ENCODE measurements at places on chromosomes 6 and 20.

GRCh38 chr6:159044899-159045727 lies at the start of gene TAGAP:
Gene TAGAP (minus strand): TSS chr6:159044991. CDS start chr6:159044146, 845 bp downstream.
- no peaks in the 10 kb centered on the region for H3K36me3 ChIP-seq
- no peak for DNase-seq
- no peak within 1 kb of the TSS for H3K4me3 ChIP-seq
- H3K4me1 ChIP-seq = no peaks in the 10 kb centered on the region
- no peaks in the 10 kb centered on the region for H3K27me3 ChIP-seq

DNA sequence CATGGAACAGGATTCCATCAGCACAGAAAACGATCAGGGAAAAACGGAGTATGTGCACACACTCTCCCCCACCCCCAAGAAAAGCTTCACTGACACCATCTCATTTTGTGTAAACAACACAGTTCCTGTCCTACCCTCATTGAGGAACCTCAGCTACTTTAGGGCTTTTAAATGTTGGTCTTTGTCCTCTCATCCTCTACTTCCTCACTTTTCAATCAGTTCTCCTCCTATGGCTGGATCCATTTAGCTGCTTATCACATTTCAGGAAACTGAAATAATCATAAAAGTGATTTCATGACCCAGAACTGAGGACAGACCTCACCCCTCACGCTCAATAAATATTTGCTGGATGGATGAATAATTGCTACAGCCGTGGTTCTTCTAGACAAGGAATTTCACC lies 33.1 kb upstream of the PNRC1 start:
- DNase-seq = no peak
- H3K4me3 ChIP-seq = no peak overlapping the region
- no peaks in the 10 kb centered on the region for H3K27me3 ChIP-seq
- H3K36me3 ChIP-seq = no peaks in the 10 kb centered on the region
- H3K27ac ChIP-seq = no peak overlapping the region

GRCh38 chr20:9214685-9215084 lies 145.8 kb downstream of the PLCB4 start:
- H3K4me1 ChIP-seq = peaks cover 6% of the 10 kb centered on the region
- H3K4me3 ChIP-seq = no peak overlapping the region
- H3K27ac ChIP-seq = no peak overlapping the region
- H3K27me3 ChIP-seq = no peaks in the 10 kb centered on the region
- H3K36me3 ChIP-seq = no peaks in the 10 kb centered on the region

DNA sequence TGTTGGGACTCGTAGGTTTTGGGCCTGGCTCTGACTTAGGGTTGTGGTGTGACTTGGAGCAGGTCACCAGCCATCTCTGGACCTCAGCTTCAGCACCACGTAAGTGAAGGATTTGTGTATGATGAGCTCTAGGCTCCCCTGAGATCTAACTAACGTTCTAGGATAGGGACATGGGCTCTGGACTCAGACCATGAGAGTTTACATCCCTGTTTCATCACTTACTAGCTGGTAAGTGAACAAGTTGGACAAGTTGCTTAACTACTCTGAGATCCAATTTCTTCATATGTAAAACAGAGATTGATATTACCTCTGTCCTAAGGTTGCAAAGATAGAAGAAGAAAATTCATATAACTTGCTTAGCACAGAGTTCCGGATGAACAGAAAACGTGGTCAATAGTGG lies 20.3 kb upstream of the PNPLA1 start:
- DNase-seq = no peak
- no peak overlapping the region for H3K4me3 ChIP-seq
- no peaks in the 10 kb centered on the region for H3K27me3 ChIP-seq
- no peaks in the 10 kb centered on the region for H3K36me3 ChIP-seq
- H3K4me1 ChIP-seq = peaks cover 17% of the 10 kb centered on the region

GRCh38 chr6:116894669-116895068 lies 17.6 kb downstream of the RFX6 start:
- H3K27ac ChIP-seq = no peak overlapping the region
- H3K4me1 ChIP-seq = no peaks in the 10 kb centered on the region
- H3K4me3 ChIP-seq = no peak overlapping the region

- H3K27me3 ChIP-seq = no peaks in the 10 kb centered on the region
- no peaks in the 10 kb centered on the region for H3K4me1 ChIP-seq
- no peak within 1 kb of the TSS for H3K4me3 ChIP-seq
Observed at GRCh38 chr20:45206725-45207124, at the start of gene SEMG1. Gene SEMG1 (plus strand): TSS chr20:45207033. CDS start chr20:45207054, 21 bp downstream.

GRCh38 chr6:100946021-100946540 lies 65.0 kb upstream of the ASCC3 start:
- H3K4me3 ChIP-seq = no peak overlapping the region
- H3K36me3 ChIP-seq = no peaks in the 10 kb centered on the region
- H3K27ac ChIP-seq = no peak overlapping the region

DNA sequence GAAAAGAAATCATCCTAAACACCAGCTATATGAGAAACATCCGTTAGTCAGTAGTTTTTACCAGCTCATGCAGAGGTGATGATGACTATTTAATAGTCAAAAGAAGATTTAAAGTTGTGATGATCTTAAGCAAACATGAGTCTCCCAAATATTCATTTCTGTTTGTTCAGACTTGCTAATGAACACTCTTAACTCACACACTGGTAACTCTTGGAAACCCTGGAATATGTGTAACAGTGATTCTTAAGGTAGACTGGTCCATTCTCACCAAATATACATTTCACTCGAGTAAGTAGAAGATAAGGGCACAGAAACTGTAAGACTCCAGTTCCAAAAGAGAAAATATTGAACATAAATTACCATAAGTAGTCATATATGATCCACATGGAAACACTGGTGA lies 29.1 kb downstream of the RSPO3 start:
- H3K27me3 ChIP-seq = no peaks in the 10 kb centered on the region
- H3K27ac ChIP-seq = no peak overlapping the region
- DNase-seq = no peak

- no peak overlapping the region for H3K27ac ChIP-seq
- DNase-seq = no peak
Observed at GRCh38 chr6:79717989-79718388, 86.9 kb downstream of the SH3BGRL2 start.

DNA sequence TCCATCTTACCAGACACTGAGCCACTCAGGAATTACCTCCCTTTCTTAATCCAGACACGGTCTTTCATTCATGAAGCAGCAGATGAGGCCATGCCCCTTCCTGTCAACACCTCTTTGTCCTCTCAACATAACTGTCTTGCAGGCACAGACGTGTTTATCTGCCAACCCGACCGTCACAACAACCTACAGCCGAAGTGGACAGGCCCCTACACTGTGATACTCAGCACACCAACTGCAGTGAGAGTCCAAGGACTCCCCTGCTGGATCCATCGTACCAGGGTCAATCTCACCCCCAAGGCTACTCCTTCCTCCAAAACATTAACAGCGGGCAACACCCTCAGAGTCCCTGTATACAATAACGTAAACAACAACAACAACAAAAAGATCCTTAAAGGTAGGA lies 30.6 kb upstream of the ULBP3 start:
- no peak overlapping the region for H3K4me3 ChIP-seq
- no peak for DNase-seq
- H3K4me1 ChIP-seq = no peaks in the 10 kb centered on the region
- H3K36me3 ChIP-seq = no peaks in the 10 kb centered on the region

DNA sequence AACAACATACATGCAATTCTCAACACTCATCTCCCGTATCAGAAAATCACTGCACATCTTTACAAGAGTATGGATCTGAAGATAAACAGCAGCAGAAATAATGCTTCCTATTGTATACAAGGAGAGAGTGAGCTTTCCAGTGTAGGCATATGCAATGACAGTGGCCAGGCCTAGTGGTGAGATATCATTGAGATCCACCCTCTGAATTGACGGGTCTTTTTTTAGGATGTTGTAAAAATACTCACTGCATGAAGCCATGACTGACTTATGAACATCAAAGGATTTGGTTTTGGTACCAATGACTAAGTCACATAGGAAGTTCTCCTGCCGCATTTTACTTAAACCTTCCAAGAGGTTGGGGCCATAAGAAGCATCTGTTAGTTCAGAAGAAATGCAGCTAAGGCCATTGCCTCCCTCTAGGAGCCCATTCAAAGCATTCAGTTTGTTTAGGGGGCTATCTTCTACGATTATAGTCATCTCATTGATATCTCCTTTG lies 10.8 kb downstream of the KLHL31 start:
- H3K36me3 ChIP-seq = no peaks in the 10 kb centered on the region
- H3K4me3 ChIP-seq = no peak overlapping the region
- no peak for DNase-seq
- H3K4me1 ChIP-seq = no peaks in the 10 kb centered on the region

DNA sequence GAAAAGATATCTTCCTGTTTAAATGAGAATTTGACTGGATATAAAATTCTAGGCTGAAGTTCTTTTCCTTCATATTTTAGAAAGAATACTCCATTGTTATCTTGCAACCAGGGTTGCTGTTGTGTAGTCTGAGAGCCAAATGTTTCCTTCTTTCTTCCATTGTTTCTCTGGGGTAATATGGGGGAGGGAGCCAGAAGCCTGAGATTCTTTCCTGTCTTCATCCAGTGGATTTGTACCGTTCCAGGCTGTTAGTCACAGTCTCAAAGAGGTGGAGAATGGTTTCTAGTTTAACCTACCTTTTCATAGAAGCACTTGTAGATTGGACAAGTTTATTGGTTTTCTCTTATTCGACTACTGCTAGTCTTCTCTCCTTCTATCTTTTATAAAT lies 6.1 kb upstream of the ULBP3 start:
- DNase-seq = no peak
- peaks cover 2% of the 10 kb centered on the region for H3K27me3 ChIP-seq
- H3K27ac ChIP-seq = no peak overlapping the region
- H3K4me3 ChIP-seq = no peak overlapping the region

GRCh38 chr6:158624684-158625682 lies 19.6 kb downstream of the DYNLT1 start:
- no peaks in the 10 kb centered on the region for H3K27me3 ChIP-seq
- H3K27ac ChIP-seq = no peak overlapping the region

DNA sequence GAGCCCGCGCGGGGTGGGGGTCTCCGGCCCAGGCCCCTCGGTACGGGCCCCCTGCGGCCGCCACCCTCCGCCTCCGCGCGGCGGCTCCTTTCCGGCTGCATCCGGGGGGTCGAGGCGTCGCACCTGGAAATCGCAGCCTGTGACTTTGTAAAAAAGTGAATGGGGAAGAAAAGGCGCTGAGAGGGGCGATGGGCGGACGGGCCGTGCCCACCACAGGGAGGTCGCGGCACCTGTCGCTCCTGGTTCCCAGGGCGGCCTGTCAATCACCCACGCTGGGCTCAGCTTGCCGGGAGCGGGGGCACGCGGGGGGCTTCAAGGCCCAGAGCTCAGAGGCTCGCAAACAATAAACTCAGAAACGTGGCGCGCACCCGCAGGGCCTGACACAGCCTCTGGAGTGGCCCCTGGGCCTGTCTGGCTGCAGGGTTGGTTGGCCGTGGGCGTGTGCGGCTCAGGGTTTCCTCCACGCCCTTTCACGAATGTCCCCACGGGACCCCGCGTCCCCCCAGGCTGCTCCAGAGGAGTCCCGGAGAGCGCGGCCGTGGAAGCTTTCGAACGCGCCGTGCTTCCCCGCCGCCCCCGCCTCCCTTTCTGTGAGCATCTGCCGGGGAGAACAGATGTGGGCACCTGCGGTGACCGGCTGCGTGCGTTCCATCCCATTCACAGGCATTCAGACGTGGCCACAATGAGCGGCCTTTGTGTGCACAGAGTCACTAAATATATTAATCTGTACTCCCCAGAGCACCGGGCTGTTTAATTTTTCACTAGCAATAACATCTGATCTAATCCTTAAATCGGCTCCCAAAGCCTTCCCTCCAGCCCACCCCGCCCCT lies 6.1 kb upstream of the DLL1 start:
- H3K36me3 ChIP-seq = no peaks in the 10 kb centered on the region
- peak overlapping the region; percentile 87 for H3K27ac ChIP-seq
- DNase-seq = peak; percentile 89
- H3K27me3 ChIP-seq = peaks cover 23% of the 10 kb centered on the region
- peak overlapping the region; percentile 94 for H3K4me3 ChIP-seq

DNA sequence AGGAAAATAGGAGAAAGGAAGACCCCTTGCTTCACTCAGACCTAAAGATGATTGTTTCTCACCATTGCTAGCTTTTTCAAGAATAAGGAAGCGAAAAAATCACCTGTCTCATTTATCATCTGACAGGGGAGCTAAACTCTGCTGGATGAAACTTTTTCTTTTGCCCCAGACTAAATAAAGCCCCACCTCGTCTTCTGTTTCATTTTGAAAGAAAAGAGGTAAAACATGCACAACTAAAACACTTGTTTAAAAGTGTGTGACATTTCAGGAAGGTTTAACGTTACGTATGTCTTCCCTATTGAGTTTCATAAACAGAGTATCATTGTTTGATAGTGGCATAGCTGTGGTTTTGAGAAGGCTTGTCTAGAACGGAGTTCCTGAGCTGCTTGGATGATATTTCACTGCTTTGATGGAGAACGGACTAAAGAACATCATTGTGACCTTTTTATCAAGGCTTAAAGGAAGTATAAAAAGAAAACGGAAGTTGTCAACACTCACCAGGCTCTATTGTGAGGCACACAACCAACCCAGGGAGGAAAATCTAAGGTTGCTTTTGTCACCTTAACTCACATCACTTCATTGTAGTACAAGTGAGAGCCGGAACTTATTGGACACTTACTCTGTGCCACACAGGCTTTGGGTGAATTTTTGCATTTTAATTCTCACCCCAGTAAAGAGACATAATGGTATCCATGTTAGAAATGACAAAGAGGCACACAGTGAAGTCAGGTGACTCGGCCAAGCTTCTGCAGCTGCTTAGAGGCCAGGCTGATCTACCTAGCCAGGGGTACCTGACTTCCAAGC lies 29.5 kb downstream of the TSHZ2 start:
- no peak overlapping the region for H3K27ac ChIP-seq
- H3K4me1 ChIP-seq = peaks cover 25% of the 10 kb centered on the region
- H3K36me3 ChIP-seq = no peaks in the 10 kb centered on the region
- H3K4me3 ChIP-seq = no peak overlapping the region
- DNase-seq = no peak

DNA sequence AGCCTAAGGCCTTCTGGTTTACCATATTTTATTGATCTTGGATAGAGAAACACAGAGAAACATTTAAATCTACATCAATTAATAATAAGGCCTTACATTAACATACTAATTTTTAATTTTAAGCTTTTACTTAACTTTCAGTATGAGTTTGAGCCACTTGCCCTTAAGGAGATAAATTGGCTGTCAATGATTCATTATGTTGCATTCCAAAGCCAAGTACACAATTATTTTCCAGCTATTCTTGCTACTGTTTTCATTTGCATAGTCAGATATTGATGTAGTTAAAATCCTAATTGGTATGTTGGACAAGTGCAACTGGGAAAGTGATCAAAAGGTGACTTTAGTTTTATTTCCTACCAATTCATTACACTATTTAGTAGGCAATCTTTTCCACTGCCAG lies 58.2 kb downstream of the MOCS1 start:
- H3K27ac ChIP-seq = no peak overlapping the region
- no peak overlapping the region for H3K4me3 ChIP-seq
- H3K27me3 ChIP-seq = no peaks in the 10 kb centered on the region
- H3K4me1 ChIP-seq = no peaks in the 10 kb centered on the region

GRCh38 chr6:129638686-129639085 lies 71.3 kb downstream of the ARHGAP18 start:
- no peak for DNase-seq
- no peaks in the 10 kb centered on the region for H3K27me3 ChIP-seq
- H3K4me3 ChIP-seq = no peak overlapping the region
- no peaks in the 10 kb centered on the region for H3K36me3 ChIP-seq
- peaks cover 2% of the 10 kb centered on the region for H3K4me1 ChIP-seq

Measured in neural progenitor cell (in vitro differentiated cells).